Hippocampal formation (tissue), 2 donors: ENCODE measurements at places on chromosomes 2 and 18.

DNA sequence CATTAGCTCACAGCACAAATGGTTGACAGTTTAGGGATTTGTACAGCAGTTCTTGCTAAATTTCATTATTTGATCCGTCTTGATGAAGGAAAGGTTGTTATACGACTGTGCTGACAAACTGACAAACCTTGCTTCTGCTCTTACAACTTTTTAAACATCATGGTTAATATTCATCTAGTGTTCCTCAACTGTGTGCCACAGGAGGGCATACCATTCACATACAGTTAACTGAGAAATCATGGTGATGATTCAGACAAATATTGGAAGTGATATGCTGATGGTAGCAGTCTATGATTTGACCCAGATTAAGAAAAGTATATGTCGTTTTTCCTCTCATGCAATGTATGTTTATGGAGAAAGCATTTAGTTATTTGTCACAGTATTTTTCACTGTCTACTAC lies 129.8 kb upstream of the FSIP2 start:
- DNase-seq: no peak

DNA sequence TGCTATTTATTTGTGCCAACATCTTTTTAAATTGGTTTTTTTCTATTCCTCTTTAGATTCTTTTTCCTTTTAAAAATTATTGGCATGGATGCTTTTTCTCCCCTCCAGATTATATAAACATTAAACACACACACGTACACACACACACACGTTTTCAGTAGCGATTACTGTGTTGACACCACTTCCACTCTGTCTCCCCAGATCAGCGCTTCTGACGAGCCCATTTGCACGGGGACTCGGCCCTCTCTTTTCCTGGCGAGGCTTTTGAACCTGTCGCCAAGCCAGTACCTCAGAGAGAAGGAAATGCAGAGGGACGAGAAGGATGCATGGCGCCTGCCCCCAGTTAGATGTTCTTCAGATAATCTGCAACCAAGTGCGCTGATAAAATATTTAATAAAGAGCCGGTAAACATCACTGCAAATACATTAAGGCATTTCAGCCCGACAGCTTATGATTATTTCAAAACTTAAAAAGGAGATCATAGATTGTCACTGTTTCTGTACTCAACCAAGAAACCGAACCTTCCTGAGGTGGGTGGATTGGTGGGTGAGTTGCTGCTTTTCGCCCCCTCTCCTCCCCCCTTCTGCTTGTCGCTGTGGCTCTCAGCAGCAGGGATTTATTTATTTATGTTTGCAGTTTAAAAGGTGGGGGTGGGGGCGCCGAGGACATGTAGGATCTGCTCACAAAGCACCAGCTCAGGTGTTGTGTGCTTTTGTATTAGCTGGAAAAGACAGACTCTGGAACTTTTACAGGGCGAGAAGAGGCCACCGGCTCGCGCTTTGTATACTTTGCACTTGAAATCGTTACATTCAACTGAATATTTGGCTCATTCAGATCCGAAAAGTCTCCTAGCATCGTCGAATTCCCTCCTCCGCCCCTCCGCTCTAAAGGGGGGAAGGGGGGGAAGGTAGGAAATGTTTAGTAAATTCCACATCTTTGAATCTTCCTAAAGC lies 787 bp upstream of the TBR1 start:
- no peak for DNase-seq

- no peak for DNase-seq
Observed at GRCh38 chr2:118047380-118047826, 33.5 kb upstream of the CCDC93 start.

GRCh38 chr2:11370377-11371091 lies 26.1 kb upstream of the ROCK2 start:
- no peak for DNase-seq

- DNase-seq: no peak
Observed at GRCh38 chr2:119536707-119537106, 7.5 kb upstream of the CFAP221 start.

DNA sequence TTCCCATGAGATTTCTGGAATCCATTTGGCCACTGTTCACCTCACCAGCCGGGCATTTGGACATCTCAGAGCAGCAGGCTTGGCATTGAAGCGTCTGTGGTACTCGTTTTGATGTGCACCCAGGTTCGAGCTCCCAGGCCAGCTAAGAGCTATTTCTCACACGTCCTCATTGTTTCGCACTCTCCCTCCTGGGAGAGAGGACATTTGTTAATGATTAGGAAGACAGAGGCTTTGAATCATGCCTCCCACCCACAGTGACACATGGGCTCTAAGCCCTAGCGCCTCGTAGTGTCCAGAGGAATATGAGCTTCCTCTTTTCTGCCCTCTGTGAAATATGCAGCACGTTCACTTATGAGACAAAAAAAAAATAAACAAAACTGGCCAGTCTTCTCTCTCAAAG lies 361.8 kb downstream of the RND3 start:
- no peak for DNase-seq

DNA sequence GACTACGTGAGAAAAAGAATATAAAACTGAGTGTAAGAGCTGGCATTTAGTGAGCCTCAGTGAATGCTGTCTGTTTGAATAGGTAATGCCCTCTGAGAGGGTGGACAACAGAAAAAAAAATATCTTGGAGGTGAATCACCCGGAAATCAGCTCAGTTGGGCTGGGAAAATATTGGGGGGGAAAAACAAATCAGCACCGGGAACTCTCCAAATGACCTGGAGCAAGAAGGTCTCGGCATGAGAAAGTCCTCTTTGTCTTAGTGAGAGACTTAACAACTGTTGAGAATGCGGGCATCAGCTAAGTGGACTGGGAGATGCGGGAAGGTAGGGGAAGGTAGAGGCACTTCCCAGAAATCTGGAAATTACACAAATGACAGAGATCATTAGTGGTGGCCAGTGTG lies 109.4 kb upstream of the POU3F3 start:
- no peak for DNase-seq

- no peak for DNase-seq
Observed at GRCh38 chr2:60958361-60958760, 59.2 kb upstream of the PEX13 start.

DNA sequence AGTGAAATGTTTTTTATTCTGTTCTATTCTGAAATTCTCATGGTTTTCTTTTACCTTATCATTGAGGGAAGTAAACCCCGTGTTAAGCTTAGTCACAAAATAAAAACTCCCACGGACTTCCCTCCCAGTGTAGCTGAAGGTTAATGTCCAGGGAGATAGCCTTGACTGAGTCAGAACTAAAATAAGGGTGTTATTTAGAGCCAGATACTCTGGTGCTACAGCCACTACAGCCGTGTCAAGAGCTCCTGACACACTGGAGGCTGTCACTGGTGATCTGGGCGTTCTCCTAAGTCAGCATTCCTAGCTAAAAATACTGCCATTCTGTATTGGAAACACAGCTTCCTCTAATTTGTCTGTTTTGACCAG lies 82.0 kb upstream of the RANBP2 start:
- DNase-seq: peak; percentile 37

- no peak for DNase-seq
Observed at GRCh38 chr2:238720232-238720672, 127.6 kb upstream of the TWIST2 start.

DNA sequence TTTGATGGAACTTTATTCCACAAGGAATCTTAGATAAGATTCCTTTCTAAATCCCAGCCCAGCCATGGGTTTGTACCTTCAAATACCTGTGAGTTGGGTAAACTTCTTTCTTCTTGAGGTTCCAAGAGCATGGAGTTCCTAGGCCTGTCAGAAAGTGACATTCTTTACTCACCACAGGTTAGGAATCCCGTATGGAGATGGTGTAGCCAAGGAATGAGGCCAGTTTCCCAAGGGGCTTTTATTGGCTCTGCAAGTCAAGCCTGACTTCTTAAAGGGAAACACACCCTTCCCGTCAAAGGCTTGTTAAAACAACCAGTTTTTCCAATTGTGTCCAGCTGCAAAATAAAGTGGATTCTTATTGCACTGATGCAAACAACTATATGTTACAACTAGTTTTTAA lies 45.8 kb downstream of the STK17B start:
- DNase-seq: no peak

- no peak for DNase-seq
Observed at GRCh38 chr2:83081826-83082690, 1377.0 kb downstream of the SUCLG1 start.

- no peak for DNase-seq
Observed at GRCh38 chr2:160245614-160246155, 45.6 kb upstream of the ITGB6 start.

DNA sequence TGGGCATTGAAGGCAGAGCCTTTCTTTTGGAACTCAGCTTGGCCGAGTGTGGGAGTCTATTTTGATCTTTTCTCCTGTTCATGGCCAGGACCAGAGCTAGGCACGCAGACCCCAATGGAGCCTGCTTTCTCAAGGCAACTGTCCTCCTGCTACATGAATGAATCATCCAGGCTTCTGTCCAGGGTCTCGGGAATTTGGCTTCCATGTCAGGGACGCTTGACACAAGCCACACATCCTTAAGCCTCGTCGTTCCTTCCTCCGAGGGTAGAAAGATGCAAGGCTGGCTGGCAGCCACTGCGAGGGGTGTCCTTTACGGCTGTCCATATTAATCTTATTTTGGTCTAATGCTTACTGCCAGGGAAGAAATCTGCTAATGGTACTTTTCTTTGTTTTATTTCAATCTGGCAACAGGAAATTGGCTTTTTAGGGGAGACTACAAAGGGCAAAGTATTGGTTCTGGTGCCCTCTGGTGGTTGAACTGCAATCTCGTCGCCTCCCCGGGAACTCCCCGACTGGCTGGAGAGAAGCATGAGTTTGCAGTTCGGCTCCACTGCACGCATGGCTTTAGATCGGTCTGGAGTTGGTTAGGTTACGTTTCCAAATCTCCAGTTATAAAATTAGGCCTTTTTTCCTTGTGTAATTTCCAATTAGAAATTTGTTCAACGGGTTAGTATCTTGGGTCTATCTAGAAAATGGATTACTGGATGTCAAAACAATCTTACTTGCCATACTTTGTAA lies 135.2 kb downstream of the ALPK2 start:
- DNase-seq: peak; percentile 61

DNA sequence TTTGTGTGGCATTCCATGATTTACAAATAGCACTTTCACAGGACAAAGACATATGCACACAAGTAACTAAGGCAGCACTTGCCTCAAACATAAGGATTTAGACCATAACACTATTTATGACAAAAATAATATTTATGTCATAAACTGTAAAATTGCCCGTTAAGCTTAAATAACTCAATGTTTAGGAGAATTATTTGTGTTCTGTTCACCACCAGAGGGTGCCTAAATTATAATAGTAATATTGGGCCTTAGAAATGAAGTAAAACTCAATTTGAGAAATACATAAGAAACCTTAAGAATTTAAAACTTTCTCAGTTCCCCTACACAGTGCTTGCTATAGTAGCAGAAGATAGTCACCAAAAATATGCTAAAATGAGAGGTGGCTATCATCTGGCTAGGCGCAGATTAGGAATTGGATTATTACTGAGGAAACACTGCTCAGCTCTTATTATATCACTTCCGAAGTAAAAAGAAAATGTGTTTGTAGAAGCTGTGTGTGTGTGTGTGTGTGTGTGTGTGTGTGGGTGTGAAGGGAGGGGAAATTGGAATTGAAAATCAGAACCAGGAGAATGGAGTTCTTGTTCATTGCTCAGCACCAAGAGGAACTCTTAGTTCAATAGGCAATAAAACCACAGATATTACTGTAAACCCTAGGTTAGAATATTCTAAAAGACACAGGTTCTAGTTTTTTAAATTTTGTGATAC lies 4.9 kb upstream of the CHN1 start:
- DNase-seq: no peak

DNA sequence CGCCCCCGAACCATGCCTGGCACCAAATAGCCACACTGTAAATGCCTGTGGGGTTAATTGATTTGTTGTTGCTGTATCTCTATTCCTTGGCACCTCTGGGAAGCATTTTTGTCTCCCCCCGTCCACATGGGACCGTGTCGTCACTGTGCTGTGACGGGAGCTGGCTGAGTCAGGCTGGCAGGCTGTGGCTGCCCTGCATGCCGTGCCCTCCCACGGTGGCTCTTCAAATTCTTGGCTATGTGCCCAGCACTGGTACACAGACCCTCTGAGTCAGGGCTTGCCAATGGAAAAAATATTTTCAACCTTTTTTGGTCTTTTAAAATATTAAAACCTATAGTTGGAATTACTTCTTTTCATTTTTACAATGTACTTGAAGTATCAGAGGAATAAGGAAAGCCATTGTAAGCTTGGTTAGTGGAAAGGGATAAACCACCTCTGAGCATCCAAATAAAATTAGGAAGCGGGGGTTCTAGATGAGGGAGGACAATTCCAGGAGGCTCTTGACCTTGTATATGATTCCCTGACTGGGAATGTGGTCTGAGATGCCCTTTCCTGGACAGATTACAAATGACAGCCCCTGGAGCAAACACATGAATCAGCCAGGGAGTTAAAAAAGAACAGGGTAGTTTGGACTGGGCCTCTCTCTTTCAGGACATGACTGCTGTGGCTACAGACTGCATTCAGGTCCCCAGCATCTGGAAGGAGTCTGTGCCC lies 59.4 kb downstream of the DGKD start:
- no peak for DNase-seq

DNA sequence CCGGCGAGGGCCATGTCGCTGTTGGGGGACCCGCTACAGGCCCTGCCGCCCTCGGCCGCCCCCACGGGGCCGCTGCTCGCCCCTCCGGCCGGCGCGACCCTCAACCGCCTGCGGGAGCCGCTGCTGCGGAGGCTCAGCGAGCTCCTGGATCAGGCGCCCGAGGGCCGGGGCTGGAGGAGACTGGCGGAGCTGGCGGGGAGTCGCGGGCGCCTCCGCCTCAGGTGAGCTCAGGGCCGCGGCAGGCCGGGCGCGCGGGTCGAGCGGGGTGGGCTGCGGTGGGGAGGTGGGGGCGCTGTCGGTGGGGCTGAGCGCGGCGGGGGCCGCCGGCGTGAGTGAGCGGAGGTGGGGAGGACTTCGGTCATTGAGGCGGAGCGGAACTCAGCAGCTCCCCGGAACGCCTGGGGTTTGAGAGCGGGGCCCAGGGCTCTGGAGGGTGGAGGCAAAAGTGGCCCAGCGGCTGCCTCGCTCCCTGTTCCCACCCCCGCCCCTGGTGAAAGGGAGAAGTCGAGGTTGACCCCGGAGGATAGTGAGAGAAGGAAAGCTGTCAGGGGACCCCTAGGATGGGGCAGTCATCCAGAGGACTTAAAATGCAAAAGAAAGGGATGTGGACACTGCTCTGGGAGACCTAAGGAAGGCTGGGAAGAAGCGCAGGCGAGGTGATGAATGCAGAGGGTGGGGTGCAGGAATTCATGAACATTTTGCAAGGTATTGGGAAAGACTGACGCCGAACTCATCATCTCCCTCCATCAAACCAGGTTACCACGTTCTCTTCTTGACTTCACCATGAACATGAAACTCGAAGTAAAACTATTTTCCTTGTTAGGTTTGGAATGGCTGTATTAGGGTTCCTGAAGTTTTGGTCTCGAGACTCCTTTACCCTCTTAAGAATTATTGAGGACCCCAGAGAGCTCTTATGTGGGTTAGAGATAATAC lies 633 bp downstream of the MALT1 start:
- DNase-seq: peak; percentile 20

DNA sequence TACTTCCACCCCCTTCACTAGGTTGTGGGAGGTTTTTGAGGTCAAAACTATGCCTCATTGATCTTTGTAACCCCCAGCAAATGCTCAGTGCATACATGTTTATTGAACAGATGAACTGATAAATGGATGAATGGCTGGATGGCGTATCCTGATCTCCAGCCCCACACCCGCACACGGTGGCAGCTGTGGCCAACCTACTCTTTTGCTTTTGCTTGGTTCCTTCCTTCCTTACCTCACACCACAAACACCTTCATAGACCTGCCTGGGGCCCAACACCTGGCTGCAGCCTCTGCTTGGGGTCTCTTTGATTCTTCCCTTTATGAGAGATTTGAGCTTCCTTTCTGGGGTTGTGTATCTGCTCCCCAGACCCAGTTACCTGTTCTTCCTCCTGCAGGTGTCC lies 25.9 kb downstream of the SPP2 start:
- DNase-seq: no peak
